ENCODE measurements at places on chromosomes 6 and 20. TPM values are rescaled to one million over a fixed set of nuclear protein-coding genes. Genes with fewer than 3 reads are reported as not detected.
A peak's percentile ranks its signal among the peaks of the same experiment; 100 is the strongest.

DNA sequence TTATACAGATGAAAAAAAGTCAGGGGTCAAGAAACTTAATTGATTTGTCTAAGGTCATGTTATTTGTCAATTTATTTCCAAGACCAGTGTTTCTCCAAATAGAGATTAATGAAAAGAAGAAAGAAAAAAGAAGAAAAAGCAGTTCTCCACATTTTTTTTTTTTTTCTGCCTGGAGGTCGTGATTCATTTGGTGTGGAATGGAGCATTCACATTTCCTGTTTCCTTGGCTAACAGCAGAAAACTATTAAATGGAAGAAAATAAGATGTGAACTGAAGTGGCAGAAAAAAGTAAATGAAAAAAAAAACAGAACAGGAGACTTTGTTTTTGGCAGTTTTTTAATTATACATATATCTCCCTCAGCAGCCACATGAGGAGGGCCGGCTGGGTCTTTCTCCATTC lies 470.8 kb upstream of the ZNF337 start:
- DNase-seq: no peak

- no peak for DNase-seq
These were observed 554.7 kb upstream of the HS3ST5 start for GRCh38 chr6:114897536-114897935.

DNA sequence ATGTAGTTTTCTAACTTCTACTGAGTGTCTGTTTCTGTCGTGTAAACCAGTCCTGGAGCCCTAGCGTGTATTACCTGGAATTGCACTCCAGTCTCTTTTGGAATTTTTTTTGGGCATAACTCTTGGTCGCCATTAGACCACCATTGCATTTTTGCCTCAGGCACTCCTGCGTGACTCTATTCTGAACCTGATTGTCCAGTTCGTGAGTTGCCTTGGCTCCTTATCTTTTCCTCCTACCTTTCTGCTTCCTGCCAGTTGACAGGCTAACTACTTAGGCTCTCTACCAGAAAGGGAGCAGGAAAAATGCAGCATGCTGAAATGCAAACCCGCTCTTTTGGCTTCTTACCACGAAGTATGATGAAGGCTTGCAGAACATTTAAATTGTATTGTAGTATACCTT lies 490.9 kb upstream of the SOX4 start:
- no peak for DNase-seq

DNA sequence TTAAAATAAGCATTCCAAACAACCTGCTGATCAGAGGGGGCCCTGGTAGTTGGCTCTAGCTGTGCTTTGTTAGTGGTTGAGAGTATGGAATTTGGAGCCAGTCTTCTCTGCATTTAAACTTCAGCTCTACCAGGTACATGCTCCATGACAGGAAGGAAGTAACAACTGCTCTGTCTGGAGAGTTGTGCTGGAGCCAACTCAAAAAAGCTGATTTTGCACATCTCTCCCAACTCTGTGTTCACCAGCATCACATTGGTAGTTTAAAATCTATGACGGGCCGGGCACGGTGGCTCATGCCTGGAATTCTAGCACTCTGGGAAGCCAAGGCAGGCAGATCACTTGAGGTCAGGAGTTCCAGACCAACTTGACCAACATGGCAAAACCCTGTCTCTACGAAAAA lies 68.8 kb upstream of the BMP2 start:
- no peak for DNase-seq

DNA sequence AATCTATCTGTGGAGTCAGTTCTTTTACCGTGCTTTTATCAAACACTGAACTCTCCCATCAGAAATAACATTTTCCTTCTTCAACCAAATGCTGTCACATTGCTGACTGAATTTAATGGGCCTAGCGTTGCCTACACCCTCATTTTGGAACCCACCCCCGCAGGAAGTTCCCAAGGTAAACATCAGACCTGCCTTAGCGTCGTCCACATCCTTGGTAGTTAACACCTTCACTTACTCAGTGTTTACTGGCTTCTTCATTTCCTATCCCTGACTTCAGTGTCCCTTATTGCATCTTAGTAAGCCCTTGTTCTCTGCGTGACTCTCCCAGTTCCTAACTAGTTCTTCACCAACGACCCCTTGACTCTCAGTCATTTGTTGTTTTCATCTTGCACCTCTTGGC lies 491.4 kb upstream of the SOX4 start:
- DNase-seq: no peak

DNA sequence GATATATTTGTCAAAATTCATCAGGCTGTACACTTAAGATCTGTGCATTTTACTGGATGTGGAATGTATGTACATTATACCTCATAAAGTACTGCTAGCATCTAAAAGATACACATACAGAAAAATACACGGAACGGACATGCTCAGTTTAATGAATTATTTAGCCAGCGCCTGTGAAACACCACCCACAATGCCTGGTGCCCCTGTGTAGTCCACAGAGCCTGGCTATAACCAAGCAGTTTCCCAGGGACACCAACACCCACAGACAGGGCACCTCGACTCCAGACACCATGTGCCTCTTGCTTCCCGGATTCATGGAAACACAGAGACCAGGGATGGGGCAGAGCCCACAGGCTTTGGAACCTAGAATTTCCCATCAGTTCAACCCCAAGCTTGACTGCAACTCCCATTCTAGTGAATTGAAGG lies 17.4 kb upstream of the ARMC12 start:
- DNase-seq: no peak

DNA sequence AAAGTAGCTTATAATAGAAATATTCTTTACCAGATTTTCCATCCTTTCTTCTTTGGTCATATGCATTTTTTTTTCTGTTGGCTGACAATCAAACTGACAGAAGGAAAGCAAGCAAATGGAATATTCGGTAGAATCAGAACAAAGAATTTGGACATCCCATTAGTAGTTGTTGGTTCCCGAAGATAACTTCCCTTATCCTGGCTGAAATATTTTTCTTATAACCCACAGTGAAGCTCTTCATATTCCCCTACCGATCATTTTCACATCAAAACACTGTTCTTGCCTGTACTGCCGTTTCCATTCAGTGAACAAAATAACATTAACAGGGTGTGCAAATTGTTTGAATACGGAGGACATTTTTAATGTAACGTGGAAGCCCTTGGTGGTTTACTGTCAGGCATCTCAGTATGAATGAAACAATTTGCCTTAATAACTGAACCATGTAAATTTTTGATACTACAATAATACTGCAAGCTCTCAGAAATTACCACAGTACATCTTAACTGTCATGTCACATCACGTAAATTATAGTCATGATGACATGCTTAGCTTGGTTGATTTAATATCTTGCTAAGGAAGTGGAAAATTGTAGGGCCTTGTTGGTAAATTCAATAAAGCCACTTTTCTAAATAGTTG lies 311.5 kb downstream of the LAMA2 start:
- DNase-seq: no peak

- DNase-seq: no peak
These were observed 275.9 kb upstream of the PRND start for GRCh38 chr20:4445784-4446183.

- DNase-seq: no peak
These were observed 146.8 kb downstream of the LAMA2 start for GRCh38 chr6:129029778-129030177.

DNA sequence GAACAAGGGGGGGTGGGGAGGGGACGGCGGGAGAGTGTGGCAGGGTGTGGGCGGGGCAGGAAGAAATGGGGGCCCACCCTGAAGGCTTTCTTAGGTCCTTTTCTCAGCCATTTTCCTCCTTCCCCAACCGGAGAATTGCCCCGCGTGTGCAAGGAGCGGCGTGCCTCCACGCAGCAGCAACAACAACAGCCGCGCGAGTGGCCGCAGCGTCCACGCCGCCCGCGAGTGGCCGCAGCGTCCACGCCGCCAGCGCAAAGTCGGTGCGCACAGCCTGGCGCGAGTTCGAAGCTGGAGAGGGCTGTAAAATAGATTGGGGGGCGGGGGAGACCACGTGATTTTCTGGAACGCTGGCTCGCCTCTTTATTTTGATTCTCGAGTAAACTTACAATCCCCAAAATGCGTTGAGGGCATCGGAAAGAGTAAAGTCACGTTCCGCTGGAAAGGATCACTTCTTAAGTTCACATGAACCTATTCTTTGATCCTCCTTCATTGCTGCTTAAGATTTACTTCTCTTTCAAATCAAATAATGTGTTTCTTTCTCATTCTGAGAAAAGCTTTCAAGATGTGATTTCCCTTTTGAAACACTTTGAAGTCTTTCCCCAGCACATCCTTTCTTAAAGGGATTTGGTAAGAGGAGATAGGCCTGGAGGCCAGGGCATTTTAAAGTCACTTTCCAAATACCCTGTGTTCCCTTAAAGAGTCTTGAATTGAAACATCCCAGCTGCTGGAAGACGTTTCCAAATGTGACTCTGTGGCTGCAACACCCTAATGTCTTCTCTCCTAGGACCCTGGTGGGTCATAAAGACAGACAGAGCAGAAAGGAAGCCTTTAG lies 66.7 kb upstream of the ZNF217 start:
- DNase-seq: peak; percentile 14

- DNase-seq: no peak
These were observed 1.4 kb downstream of the CDK5RAP1 start for GRCh38 chr20:33399924-33400323.

GRCh38 chr6:150894935-150895552 lies 29.5 kb downstream of the MTHFD1L start:
- peak; percentile 75 for DNase-seq

GRCh38 chr6:135014353-135014832 lies 40.2 kb downstream of the HBS1L start:
- DNase-seq: peak; percentile 6

THBS2 gene
- polyA plus RNA-seq: 0.02 TPM

RPS18 gene
- 7,008 TPM for polyA plus RNA-seq

SFT2D1 gene
- polyA plus RNA-seq: 103 TPM

HCK gene
- polyA plus RNA-seq: not detected

TMEM151B gene
- polyA plus RNA-seq: not detected

KLC4 gene
- polyA plus RNA-seq: 13.9 TPM
